Right renal pelvis (tissue), 4 donors: ENCODE measurements at places on chromosomes 5 and 9. TPM values are rescaled to one million over a fixed set of nuclear protein-coding genes. Genes with fewer than 3 reads are reported as not detected.

GRCh38 chr9:6692881-6693361 is 47.4 kb upstream of the GLDC start:
- no peak for DNase-seq

GRCh38 chr9:101674165-101674564 is 64.3 kb downstream of the GRIN3A start:
- DNase-seq, result no peak

- no peak for DNase-seq
Measured at GRCh38 chr9:134413890-134414623, 87.8 kb downstream of the RXRA start.

DNA sequence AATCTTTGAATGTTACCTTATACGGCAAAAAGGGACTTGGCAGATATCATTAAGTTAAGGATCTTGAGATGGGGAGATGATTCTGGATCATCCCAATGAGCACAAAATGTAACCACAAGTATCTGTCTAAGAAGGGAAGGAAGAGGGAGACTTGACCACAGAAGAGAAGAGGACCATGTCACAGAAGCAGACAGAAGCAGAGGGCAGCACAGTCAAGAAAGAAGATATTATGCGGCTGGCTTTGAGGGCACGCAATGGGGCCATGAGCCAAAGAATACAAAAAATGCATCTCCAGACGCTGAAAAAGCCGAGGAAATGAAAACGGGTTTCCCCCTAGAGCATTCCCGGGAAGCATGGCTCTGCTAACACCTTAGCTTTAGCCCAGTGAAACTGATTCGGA is 225.3 kb downstream of the NR2F1-AS1 start:
- no peak for DNase-seq

GRCh38 chr5:1966461-1966860 is 83.7 kb upstream of the IRX4 start:
- no peak for DNase-seq

GRCh38 chr9:97529363-97530076 is 28.1 kb downstream of the TMOD1 start:
- DNase-seq, result no peak

GRCh38 chr5:144429905-144430304 is 259.2 kb downstream of the KCTD16 start:
- DNase-seq, result no peak

- no peak for DNase-seq
Measured at GRCh38 chr9:130680836-130681768, 12.5 kb upstream of the EXOSC2 start.

GRCh38 chr9:88339317-88339716 is 48.9 kb upstream of the SPIN1 start:
- no peak for DNase-seq

Gene SPINK5
- polyA plus RNA-seq, result 0.31 TPM

Gene SPINK4
- not detected for polyA plus RNA-seq

Gene TNIP1
- polyA plus RNA-seq, result 64.4 TPM
